ENCODE measurements at places on chromosomes 5 and 9. TPM values are rescaled to one million over a fixed set of nuclear protein-coding genes. Genes with fewer than 3 reads are reported as not detected.
A peak's percentile ranks its signal among the peaks of the same experiment; 100 is the strongest.

The CDK9 gene
- total RNA-seq = 108 TPM

GRCh38 chr5:95162231-95162992, 122.5 kb downstream of the MCTP1 start:
- DNase-seq = no peak

DNA sequence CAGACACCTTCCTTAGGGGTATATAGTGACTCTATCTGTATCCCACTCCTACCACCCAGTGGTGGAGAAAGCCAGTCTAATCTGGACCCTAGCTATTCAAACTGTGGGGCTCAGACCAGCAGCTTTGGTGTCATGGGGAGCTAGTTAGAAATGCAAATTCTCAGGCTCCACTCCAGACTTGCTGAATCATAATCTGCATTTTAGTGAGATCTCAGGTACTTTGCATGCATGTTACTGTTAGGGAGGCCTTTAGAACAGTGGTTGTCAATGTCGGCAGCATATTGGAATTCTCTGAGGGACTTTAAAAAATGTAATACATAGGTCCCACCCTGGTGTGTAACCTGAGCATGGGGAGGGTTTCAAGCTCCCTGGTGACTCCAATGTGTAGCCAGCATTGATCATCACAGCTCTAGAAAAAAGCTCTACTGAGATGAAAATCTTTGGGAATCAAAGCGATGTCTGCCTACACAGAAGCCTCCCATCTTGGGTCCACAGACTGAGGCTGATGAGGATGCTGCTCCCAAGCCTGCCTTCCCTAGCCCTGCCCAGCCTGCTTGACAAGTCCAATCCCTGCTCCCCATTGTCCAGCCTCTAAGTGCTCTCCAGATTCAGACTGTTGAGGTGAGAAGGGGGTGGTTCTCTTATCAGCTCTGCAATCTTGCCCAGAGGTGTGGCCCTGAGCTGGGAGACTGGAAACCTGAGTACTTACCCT, 11.9 kb upstream of the GM2A start:
- DNase-seq = no peak

- no peak for DNase-seq
These were observed 336.7 kb downstream of the FAM170A start for GRCh38 chr5:119966028-119966427.

DNA sequence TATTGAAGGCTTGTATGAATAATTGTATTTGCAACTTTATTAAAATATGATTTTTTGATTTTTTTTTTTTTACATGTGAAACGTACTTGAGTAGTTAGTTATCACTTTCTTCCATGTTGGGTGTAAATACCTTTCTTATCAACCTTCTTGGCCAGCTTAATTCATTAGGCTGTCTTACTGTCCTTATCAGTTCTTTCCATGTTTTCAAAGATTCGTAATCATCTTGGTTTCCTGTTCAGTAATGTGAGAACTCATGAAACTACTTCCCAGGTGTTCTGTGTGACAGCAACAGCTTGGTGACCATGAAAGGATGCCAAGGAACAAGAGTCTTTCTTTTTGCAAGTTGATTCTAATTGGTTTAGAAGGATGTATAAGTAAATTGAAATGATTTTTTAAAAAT, 100.0 kb downstream of the ADGRV1 start:
- DNase-seq = no peak

The PNPLA7 gene
- total RNA-seq = 11.7 TPM

The TNFSF8 gene
- 42.9 TPM for total RNA-seq

The ERBIN gene
- 119 TPM for total RNA-seq

DNA sequence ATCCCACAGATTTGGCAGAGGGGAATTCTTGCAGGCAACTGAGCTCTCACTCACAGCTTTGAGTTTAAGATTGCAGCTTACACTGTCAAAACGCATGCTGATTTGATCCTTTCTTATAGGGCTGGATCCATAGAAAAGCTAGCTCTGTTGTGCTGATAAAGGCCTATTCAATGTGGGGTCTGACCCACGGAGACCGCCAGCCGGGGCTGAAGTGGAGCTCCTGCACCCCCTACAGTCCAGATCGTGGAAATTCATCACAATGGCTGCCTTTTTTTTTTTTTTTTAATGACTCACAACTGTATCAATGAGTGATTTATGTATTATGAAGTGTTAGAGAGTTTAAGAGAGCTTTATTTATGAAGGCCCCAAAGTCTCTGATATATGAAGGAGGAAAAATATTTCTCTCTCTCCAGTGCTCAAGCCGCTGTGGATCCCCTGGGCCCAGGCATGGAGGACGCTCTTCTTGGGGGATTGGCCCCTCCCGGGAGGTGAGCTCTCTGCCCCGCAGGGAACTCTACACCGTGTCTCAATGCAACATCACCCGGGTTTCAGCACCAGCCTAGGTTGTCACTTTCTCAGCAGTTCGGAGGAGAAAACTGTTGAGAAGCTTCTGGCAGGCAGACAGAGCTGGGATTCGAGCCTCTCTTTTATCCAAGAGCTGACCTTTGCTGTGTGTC, 700.2 kb downstream of the IRX1 start:
- DNase-seq = no peak

GRCh38 chr9:112334432-112334841, 1.0 kb upstream of the PTBP3 start:
- peak; percentile 53 for DNase-seq

GRCh38 chr5:109900461-109900860, 210.7 kb downstream of the MAN2A1 start:
- DNase-seq = no peak

- DNase-seq = no peak
These were observed 83.6 kb upstream of the PLPP1 start for GRCh38 chr5:55618318-55618717.

- no peak for DNase-seq
These were observed 549.1 kb downstream of the CDK5RAP2 start for GRCh38 chr9:120030847-120031246.

The SPATA31C1 gene
- not detected for total RNA-seq

The SLC1A1 gene
- 0.26 TPM for total RNA-seq

The TRIM7 gene
- total RNA-seq = 2.2 TPM

DNA sequence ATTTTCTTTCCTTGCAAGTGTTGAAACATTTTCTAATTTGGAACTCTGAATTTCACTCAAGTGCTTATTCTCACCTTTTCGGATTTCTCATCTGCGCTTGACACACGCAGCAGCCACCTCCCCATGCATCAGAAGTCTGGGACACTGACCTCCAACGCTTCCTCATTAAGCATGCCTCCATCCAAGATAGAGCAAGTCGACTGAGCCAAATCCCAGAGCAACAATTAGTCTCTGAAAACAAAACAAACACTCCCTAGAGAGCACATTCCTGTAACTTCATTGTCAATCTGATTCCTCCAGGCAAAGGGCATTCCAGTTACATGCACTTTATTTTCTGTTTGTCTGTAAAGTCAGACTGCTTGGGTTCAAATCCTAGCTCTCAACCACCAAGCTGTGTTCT, 5.7 kb downstream of the CD180 start:
- DNase-seq = no peak

- no peak for DNase-seq
These were observed 106.6 kb upstream of the TBCA start for GRCh38 chr5:77882670-77883257.

The CYLC2 gene
- total RNA-seq = not detected

DNA sequence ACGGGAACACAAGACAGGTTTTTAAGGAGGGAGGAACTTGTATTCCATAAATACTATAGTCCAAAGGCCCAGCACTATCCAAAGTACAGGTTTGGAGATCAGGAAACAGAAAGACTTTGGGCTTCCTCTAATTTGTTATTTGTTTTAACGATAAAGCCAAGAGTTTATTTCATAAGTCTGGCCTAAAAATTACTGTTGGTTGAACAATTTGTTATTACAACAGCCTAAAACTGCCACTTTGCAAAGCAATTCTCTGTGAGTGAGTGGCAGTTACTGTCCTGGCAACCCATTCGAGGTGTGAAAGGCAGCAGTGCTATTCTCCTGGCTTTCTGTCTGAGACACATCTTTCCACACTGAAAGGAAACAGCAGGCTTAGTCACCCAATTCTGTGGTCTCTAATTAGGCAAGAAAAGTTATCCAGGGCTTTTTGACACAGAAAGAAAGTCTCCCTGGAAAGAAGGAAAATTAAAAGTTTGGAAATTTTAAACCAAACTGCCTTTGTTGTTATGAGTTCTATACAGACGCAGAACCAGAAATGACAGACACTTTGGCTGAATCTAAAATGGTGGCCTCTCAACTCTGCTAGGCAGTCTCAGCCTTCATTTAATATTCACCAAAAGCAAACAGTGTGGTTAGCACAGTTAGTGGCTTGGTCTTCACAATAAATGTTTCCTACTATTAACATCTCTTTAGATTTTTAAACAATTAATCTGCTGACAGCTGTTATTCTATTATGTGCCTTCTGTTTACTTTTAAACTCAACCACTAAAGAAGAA, 33.9 kb downstream of the PSMB7 start:
- DNase-seq = no peak

The PKD2L2 gene
- not detected for total RNA-seq

DNA sequence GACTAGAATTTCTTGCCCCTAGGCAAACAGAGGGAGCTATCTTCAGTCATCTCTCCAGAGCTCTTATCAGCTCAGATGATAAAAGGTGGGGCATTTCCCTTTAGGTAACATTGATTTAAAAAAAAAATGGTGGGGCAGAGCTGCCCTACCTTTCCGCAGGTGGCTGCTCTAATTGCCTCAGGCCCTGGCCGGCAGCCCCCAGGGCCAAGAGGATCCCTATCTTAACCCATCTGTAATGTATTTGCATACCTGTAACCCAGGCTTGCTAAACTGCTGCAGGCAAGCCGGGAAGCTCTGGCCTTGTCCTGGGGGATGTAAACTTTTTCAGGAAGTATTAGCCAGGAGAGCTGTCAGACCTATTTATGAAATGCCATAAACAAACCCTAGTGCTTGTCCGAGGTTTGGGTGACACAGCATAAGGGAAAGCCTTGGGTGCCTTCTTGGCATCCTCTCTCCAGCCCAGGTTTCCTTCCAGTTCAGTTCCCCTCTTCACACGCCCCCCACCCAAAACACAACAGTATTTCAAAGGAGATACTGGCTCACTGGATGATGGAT, 20.9 kb upstream of the ZSWIM6 start:
- DNase-seq = no peak

DNA sequence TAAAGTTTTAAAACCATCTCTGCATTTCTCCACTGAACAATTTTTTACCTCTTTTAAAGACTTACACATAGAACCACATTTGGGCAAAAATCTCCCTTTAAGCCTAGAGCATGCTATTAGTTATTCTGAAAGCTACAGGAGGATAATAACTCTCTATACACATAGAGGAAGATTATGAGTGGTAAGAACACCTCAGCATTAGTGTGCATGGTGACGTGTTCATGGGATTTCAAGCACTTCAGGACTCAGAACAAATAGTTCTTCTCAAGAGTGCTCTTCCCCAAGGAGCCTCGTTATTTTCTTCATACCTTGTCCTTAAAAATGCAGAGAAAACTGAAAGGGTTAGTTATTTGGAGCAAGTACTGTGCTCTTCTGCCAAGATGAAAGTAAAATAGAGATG, 256.9 kb upstream of the TUSC1 start:
- DNase-seq = no peak

GRCh38 chr5:114734238-114734637, 372.4 kb downstream of the KCNN2 start:
- DNase-seq = no peak

The TAL2 gene
- not detected for total RNA-seq

The PDGFRB gene
- 1.8 TPM for total RNA-seq

- DNase-seq = no peak
These were observed 435.1 kb downstream of the HCN1 start for GRCh38 chr5:45261125-45261524.

The EPB41L4A gene
- 1.5 TPM for total RNA-seq

The TAS2R1 gene
- total RNA-seq = not detected

The CCNO gene
- not detected for total RNA-seq

GRCh38 chr9:119086590-119086989, 282.6 kb downstream of the BRINP1 start:
- DNase-seq = no peak

- DNase-seq = peak; percentile 1
These were observed 171.3 kb downstream of the ST8SIA4 start for GRCh38 chr5:100731768-100732167.

The MEGF9 gene
- total RNA-seq = 15.5 TPM

The ADGRD2 gene
- not detected for total RNA-seq

- DNase-seq = no peak
These were observed 32.3 kb downstream of the CARTPT start for GRCh38 chr5:71751422-71751821.

The DNM1 gene
- 1.8 TPM for total RNA-seq

The TCERG1 gene
- total RNA-seq = 92.0 TPM

- no peak for DNase-seq
These were observed 6.2 kb downstream of the NUDCD2 start for GRCh38 chr5:163453705-163454104.

DNA sequence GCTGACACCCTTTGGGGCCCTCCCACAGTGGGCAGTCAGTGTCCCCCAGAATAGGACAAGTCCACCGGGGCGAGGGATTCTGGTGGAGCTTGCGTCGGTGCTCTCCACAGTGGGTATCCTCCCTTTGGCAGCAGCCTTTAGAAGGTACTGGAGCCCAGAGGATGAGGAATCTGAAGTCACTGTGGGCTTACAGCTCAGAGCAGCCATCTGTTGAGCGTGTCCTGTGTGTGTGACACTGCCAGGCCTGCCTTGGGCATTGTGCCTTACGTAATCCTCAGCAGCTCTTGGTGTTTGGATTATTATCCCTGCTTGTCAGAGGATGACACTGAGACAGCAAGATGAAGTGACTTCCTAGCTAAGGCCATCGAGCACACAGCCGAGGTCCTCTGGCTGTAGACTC, 12.6 kb downstream of the URM1 start:
- DNase-seq = no peak
